ENCODE measurements at places on chromosomes 3 and 15.

DNA sequence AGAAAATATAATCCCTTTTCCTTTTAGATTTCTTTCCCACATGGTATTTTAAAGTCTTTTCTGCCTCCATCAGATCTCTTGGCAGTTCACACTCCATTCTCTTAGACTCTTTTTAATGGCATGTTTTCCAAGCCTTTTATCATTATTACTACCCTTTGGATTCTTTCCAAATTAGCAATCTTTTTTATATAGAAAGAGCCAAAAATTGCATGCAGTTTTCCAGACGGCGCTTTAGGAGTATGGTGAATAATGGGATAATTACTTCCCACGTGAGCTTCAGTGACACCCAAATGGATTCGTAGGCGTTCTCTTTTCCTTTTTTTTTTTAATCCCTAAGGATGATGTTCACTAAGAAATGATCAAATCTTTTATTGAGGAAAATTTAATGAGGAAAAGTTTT is 354.8 kb upstream of the DNAJC19 start:
- DNase-seq, result no peak

DNA sequence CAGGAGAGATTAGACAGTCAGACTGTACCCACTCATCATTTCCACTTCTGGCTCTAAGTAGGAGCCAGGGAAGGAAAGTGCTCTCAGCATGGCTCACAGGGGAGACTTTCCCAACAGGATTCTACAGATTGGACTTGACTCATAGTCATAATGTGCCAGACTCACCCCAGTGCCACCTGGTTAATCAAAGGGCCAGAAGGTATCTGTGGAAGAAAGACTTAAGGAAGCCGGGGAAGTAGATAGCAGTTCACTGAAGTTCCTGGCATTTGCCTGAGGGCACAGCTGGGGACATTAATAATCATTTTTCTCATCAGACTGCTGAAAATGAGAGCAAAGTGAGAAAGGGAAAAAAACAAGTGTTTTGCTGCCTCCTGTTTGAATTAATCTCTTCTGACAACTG is 717.5 kb downstream of the TUSC7 start:
- no peak for DNase-seq

- DNase-seq, result no peak
Observed at GRCh38 chr3:9501226-9501625, 52.4 kb downstream of the LHFPL4 start.

- no peak for DNase-seq
Observed at GRCh38 chr3:119296727-119297122, 2.5 kb downstream of the ARHGAP31 start.

DNA sequence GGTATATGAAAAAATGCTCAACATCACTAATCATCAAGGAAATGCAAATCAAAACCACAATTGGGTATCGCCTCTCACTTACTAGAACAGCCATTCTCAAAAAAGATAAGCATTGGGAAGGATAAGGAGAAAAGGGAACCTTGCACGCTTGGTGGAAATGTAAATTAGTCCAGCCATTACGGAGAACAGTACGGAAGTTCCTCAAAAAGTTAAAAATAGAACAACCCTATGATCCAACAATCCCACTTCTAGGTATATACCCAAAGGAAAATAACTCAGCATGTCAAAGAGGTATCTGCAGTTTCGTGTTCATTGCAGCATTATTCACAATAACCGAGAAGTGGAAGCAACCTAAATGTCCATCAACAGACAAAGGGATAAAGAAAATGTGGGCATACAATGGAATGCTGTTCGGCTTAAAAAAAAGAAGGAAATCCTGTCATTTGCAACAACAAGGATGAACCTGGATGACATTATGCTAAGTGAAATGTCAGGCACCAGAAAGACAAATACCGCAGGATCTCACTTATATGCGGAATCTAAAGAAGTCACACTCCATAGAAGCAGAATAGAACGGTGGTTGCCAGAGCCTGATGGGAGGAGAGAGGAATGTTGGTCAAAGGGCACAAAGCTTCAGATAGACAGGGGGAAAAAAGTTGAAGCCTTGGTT is 11.7 kb upstream of the CMTM7 start:
- DNase-seq, result no peak

GRCh38 chr3:128882719-128883118 is 3.3 kb downstream of the ACAD9 start:
- no peak for DNase-seq

DNA sequence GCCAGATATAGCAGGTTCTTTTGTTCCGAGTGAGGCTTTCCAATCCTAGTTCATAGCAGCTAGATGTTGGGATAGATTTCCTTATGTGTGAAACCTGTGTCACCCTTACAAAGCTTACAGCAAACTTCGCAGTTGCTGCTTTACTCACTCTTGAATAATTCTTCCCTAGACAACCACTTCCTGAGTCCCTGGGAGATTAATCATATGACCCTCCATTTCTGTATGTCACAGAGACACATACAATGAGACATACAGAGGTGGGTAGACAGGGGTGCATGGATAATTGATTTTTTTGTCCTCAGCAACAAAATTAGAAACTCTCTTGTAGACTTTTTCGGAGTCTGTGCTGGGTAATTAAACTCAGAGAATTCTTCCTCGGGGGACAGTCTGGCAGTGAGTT is 163.2 kb downstream of the NSUN3 start:
- no peak for DNase-seq

DNA sequence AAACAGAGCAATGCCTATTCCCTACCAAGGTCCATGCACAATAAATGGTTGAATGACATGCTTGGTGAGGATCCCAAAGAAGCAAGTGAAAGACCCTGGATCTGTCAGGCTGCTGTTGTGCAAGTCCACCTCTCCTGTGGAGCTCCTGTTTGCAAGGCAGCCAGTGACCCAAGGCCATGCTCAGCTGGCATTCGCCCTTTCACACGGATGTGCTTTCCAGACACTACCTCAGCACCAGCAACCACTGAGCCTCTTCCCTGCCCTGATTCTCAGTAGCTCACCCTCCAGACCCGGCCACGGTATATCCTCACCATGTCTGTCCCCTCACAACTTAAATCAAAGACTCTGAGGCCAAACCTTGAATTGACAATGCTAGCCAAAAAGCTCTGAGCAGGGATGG is 23.3 kb downstream of the WWTR1 start:
- DNase-seq, result no peak

GRCh38 chr3:9810433-9810770 is 340 bp downstream of the TTLL3 start:
- DNase-seq, result no peak

DNA sequence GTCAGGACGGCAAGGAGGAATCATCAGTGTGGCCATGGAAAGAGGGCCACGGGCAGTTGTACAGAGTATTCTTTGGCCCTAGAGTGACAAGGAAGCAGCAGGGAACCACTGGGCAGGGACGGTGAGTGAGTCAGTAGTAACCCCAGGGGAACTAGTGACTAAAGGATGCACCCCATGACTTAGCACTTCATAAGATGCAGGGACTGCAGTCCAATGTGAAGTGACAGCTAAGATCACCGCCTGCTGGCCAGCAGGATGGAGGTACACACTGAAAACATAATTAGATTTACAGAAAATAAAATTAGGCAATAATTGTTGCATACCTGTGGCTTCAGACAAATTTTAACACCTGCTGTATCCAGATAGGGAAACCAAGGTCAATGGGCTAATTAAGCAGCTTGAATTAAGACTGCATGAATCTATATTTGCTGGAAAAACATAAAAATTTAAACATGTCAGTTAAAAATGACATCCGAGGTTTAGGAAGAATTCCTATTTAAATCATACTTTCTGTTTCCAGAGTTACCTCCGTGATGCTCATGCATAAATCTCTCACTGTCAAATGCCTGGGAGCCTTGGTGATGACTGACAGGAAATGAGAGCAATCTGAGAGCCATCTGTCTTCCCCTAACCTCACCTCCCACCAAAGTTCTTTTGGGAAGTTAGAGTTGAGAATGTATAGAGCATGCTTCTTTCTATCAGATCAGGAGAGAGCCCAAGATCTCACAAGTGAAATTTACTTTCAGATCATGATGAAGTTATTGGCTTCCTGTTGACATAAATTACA is 56.5 kb downstream of the DCLK3 start:
- DNase-seq, result no peak

GRCh38 chr3:142509079-142509478 is 61.2 kb upstream of the XRN1 start:
- DNase-seq, result no peak

DNA sequence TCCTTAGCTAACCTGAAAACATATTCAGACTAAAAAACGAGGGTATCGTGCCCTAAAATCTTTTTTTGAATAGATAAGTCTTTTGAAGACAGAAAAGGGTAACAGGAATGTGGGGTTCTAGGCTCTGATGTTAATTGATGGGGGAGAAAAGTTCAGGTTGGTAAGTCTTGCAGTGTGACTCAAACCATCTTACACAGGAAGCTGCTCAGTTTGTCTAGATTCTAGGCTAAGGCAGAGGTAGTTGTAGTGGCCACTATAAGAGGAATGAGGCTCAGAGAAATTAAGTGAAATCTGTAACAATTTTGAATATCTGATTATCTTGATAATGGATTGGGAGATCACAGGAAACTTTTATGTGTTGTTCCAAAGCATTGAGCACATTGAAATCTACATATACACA is 267.9 kb downstream of the PDCD6IP start:
- no peak for DNase-seq

DNA sequence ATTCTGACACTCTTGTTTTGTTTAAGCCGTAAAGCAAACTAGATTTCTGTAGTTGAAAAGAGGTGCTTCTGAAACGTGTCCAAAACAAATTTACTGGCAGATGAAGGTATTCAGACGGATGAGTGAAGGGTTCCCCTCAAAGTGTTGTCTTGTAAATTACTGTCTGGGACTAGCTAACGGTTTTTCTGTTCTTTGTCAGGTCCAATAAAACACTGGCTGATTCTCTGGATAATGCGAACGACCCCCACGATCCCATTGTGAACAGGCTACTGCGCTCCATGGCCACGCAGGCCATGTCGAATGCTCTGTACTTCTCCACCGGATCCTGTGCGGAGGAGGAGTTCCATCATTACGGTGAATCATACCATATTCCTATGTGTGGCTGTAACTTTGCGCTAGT is 27.7 kb downstream of the TIPIN start:
- DNase-seq, result no peak

DNA sequence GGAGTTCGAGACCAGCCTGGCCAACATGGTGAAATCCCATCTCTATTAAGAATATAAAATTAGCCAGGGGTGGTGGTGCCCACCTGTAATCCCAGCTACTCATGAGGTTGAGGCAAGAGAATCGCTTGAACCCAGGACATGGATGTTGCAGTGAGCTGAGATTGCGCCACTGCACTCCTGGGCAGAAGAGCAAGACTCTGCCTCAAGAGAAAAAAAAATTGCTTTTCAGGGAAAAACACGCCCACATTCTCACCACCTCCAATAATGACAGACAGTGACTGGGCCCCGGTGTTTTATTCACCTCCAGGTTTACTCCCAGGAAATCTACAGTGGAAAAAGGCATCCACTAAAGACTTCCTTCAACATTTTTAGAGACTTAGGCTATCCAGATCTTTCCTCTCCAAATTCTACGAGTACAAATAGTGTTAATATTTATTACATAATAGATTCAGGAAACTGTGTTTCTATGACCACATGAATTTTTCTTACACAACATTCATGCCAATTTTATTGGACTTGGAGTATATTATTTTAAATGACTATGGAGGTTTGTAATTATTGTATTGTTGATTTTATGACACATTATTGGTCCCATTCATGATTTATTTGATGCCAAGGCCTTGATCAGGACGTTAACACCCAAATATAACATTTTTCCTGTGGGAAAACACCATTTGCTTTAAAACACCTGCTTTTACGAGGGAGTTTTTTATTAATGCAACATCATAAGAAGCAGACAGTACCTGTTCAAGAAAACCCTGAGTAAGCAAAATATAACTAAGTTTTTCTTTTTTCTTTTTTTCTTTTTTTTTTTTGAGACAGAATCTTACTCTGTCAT is 26.6 kb downstream of the IGF2BP2 start:
- DNase-seq, result no peak

DNA sequence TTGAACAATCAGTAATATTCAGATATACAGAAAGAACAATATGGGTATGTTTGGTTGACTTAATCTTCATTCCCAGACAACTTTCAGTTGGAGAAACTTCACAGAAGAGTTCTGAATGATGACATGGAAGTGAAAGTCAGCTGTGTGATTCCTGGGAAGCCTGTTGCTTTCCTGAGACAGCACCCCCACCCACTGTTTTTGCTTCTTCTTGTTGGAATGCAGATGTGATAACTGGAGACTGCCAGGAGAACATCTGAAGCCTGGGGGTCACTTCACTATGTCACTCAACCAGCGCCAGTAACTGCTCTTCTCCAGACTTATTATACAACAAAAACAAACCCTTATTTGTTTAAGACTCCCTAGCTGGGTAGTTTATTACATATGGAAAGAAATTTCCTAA is 599.4 kb downstream of the ZIC1 start:
- DNase-seq, result no peak

DNA sequence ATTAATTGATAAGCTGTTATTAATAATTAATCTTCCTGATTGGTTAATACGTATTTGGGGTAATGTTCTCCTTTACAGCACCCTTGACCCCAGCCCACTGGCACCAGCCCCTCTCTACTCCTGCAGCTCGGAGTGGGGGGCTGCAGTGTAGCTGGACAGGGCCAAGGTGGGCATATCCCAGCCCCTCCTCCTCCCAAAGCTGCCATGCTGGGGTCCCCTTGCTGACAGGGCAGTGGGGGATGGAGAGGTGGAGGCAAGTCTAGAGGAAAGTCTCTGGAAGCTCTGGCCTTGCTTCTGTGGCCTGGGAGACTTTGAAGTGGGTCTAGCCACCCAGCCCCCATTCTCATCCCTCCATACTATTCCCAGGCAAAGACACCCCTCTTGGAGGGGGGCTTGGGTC is 35.8 kb downstream of the HCN4 start:
- DNase-seq, result no peak

GRCh38 chr3:155088706-155089345 is 8.7 kb downstream of the MME start:
- DNase-seq, result no peak

GRCh38 chr15:41283653-41284426 is 48.6 kb downstream of the OIP5 start:
- peak; percentile 98 for DNase-seq

DNA sequence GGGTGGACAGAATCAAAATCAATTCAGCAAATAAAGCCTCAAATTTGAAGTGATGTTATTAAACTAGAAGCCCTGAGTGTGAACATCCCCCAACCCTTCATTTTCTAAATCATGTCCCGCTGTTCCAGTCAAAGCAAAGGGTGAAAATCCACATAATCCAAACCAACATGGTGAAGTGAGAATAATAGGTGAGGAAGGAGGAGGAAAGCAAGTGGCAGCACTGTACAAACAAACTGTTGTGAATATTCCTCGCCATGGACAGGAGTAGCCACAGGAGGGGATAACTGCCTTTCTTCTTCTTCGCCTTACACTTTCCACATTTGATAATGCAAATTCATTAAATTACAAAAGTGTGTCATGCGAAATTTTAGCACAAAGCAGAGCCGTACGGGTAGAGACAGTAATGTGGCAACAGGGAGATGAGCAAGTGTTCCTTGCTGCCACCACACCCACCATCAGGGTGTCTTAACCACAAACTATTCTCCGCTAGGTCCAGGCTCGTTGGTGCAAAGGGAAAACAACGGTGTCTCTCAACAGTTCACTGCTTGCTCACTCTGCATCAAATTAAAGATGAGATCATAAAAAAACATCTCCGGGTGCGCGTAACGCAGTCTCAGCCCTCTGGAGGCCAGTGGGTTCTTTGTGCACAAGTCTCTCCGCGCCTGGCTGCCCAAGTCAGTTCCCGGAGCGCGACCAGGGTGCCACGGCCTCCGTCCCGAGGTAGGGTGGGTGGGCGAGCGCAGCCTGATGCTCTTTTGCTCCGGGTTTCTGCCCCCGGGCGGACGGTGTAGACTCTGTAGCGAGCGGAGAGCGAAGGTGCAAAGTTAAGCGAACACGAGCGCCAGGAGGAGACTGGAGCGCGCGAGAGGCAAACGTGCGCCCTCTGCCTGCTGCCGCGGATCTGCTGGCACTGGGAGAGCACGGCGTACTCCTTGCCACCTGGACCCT is 6.7 kb downstream of the EPHA3 start:
- peak; percentile 38 for DNase-seq

Measured in transverse colon (tissue), 4 donors.